Stimulated activated CD4-positive, alpha-beta T cell treated with anti-CD3 and anti-CD28 coated beads, Interleukin-1b, Interleukin-23, amount 100 ng/mL, for 48 hours (primary cell): ENCODE measurements at places on chromosomes 7 and 10.

DNA sequence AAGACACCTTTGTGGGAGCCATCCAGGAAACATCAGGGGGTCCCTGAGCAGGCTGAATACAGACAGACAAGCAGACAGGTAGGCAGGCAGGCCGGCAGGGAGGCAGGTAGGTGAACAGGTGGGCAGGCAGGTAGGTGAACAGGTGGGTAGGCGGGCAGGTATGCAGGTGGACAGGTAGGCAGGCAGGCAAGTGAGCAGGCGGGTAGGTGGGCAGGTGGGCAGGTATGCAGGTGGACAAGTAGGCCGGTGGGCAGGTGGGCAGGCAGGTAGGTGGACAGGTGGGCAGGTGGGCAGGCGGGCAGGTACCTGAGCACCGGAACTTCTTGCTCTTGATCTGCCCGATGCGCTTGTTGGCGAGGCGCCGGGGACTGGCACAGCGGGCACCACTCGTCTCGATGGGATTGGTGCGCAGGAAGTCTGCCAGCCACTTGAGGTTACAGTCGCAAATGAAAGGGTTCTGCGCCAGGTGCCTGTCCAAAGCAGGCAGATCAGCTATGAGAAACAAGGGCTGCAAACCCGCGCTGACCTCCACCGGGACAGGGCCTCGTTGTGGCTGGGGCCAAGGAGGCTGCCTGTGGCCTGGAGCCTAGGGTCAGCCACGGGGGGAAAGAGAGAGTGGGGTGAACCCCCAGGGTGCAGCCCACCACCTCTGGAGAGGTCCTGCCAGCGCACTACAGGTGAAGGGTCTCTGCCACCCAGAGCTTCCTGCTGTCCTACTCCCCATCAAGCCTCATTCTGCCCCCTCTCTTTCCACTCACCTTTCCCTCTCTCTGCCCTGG is 136.9 kb downstream of the SLIT1 start:
- DNase-seq: no peak

GRCh38 chr7:138074121-138074520 is 2.1 kb upstream of the AKR1D1 start:
- no peak for DNase-seq

DNA sequence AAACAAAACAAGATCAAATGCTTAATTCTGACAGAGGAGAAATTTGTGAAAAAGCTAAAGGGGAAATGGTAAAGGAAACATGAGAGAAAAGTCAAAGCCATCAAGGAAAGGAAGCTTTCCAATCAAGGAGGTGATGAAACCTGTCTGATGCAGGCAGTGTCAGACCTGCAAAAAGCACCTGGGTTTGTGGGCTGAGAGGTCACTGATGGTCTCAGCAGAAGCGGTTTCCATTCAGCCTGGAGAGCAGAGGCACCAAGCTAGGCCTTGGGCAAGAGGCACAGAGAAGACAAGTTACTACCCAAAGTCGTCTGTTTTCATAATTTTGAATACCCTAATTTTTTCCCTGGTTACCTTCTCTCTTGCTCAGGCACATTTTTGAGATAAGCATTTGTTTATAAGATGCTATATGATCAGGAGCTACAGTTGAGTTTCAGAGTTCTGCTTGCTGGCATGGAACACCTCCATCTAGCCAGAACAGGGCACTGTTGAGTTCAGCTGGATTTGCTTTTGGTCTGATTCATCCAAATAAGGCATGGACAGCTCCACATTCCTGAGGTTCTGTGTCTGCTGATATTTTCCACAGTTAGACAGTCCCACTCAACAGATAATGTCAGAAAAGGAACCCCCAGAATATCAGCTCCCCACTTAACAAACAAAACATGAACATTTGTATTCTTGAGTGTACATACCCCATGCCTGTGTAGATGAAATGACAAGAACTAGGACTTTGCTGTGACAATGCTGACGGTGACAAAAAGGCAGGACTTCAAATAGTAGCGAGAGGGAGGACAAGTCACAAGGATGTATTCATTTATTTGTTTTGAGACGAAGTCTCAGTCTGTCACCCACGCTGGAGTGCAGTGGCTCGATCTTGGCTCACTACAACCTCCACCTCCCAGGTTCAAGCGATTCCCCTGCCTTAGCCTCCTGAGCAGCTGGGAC is 4.9 kb upstream of the PPIA start:
- DNase-seq: no peak

DNA sequence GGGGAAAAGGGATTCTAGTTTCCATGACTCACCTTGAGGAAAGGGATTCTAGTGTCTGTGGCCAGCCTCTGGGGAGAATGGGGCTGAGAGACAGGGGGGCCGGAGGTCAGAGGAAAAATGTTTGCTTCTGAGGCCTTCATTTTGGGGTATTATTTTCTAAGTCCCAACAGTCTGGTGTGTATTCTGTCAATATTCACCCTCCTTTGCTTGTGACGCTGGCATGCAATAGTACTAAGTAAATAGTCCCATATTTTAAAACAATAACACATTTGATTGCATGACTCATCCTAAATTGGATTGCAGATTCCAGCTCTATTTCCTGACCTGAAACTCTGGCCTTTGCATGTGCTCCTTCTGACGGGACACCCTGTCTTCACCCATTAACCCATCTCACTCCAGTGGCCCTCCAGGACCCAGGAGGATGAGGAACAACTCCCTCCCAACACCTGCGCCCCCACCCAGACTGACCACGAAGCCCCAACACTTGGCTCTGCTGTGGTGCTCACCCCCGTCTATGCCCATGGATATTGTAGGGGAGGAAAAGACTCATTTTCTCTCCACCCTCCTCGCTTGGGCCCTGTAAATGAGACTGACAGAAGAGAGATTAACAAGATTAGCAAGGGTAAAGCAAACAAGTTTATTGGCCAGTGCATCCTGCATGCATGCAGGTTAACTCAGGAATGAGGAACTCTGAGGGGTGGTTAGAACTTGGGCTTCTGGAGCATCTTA is 495.6 kb upstream of the KLF6 start:
- DNase-seq: no peak

- DNase-seq: no peak
These were observed 944 bp downstream of the AVL9 start for GRCh38 chr7:32496052-32496813.

- DNase-seq: peak; percentile 84
These were observed 96.4 kb upstream of the MDFIC start for GRCh38 chr7:114825423-114825951.

GRCh38 chr7:22882106-22882505 is 59.5 kb upstream of the TOMM7 start:
- no peak for DNase-seq

- DNase-seq: no peak
These were observed 97.0 kb downstream of the PFKFB3 start for GRCh38 chr10:6299743-6300105.

DNA sequence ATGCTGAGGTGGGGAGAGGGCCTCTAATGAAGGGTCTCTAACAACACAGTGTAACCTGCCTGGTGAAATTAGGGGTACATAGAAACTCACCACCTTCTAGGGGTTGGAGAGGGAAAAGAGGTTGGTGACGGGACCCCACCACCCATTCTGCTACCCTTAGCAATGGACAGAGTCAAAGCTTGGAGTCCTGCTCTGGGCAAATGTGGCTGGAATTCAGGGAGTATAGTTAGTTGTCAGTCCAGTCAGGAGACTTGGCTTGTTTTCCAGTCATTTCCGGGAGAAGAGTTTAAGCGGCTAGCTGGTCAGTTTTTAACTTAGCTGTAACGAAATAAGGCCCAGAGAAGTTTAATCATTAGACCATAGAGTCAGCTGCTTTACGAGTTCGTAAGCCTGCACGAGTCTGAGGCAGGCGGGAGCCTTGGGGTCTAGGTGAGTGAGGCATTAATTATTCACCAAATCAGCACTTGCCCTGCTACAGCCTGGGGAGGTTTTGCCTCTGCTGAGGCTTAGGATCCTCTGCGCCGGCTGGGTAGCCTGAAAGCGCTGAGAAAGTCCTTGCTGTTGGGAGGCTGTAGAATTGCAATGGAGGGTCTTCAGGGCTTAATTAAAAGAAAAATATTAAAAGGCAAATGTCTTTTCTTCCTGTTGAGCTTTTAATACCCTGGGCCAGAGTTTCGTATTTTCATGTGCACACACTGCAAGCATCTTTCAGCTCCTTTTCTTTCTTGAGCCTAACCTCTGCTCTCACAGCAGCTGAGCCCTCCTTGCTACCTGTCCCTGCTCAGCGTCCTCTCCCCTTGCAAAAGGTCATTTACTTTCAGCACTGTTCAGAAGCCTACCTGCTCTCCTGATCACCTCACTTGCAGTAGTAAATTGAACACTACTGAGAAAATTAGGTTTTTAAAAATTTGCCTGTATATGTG is 1.5 kb upstream of the LAMB1 start:
- no peak for DNase-seq

DNA sequence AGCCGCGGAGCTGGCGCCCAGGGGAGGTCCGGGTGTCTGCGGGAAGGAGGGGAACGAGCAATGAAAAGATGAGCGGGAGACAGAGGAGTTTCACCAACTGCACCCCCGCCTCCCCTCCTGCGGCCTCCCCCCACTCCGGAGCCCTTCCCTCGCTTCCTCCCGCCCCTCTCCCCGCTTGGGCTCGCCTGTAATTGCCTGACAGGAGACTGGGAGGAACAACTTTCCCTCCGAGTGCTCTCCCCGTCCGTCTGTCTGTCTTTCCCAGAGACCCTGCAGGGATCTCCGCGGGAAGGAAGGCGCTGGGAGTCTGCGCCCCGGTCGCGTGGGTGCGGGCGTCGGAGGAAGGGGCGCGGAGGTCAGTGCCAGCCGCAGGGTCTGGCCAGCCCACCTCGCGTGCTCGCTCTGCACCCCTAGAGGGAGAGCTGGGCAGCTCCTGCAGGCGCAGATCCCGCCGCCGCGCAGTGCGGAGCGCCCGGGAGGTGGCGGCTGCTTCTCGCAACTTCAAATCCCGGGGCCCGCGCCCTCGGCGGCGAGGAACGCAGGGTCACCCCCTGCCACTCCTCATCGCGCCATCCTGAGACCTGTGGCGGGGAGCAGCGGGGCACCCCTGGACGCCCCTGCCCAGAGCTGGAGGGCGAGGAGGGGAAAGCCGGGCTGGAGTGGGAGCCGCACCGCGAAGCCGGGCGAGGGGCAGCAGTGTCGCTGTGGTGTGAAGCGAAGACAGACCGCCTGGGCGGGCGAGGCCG is 511 bp upstream of the NRP1 start:
- DNase-seq: peak; percentile 38

DNA sequence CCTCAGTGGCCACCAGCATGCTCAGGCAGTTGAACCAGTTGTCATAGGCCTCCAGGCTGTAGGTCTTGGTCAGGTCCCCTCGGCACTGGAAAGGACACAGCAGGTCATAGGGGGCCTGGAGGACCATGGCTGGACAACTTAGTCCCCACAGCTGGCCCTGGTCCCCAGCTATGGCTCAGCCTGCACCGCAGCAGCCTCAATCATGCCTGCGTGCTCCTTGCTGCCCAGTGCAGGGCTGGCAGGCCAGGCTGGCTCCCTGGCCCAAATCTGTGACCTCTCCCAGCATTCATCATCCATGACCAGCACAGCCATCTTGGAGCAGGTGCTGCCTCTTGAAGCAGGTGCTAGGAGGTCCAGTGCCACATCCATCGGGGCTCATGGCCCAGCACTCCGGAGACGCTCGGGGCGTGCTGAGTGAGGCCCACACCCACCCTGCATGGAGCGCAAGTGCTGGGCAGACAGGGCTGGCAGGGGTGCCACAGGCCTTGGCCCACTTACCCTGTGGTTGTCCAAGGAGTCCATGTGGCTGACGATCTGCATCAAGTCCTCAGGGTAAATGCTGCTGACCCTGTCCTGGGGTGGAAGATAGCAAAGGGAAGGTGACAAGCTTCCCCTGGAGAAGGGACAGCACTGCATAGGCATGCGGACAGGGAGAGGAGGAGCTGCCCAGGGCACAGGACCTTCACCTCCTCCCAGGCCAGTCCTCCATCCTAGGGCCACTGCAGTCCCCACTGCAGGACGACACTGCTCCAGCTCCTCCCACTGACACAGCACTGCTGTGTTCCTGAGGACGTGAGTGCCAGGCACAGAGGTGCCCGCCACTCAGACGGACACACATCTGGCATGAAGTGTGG is 61.7 kb downstream of the CSGALNACT2 start:
- DNase-seq: no peak

GRCh38 chr7:98779800-98780587 is 89.8 kb downstream of the TMEM130 start:
- DNase-seq: no peak

- DNase-seq: peak; percentile 45
These were observed 745 bp downstream of the YWHAG start for GRCh38 chr7:76358011-76358480.

DNA sequence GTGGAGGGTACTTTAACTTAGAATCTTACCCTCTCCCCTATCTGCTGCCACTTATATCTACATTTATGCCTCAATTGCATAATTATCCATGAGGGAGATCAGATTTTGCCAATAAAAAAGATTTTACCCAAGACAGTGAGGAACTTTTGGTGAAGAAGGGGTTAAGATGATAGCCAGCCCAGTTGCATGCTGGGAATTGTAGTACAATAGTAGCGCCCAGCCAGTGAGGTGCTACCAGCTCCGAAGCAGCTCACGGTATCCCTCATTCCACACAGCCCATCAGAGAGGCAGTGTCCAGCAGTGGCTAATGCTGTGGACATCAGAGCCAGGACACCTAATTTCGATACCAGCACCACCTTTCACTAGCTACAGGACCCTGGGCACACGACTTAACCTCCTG is 5.9 kb upstream of the LGI1 start:
- DNase-seq: no peak

- DNase-seq: peak; percentile 5
These were observed 93.5 kb downstream of the SND1 start for GRCh38 chr7:127745445-127745844.

- DNase-seq: no peak
These were observed 168.8 kb downstream of the TMEM26 start for GRCh38 chr10:61284222-61284890.

DNA sequence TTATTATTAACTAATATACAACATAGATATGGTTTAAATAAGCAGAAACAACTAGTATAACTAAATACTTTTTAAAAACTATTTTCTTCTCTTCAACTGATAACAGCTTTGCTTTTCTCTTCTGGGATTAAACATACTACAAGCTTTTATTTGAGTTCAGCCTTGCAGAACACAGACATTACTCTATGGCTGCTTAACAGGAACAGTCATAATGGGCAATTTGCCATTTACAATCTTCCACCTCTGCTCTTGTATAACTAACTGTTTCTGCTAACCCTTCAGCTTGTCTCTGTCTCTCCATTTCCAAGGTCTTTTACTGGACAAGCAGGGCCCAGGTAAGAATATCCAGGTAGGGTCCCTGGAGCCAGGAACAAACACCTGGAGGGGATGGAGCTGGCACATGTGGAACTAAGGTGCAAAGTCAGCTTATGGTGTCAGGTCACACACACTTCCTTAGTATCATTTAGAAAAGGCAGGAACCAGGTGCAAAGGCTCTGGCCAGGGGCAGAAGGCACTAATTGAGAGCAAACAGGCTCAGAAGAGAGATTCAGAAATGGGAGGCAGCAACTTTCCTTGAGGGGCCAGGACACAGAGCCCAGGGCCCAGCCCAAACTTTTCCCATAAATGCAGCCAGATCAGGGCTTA is 93.1 kb downstream of the STRA8 start:
- DNase-seq: no peak

GRCh38 chr7:120370954-120371353 is 98.0 kb downstream of the KCND2 start:
- DNase-seq: no peak

DNA sequence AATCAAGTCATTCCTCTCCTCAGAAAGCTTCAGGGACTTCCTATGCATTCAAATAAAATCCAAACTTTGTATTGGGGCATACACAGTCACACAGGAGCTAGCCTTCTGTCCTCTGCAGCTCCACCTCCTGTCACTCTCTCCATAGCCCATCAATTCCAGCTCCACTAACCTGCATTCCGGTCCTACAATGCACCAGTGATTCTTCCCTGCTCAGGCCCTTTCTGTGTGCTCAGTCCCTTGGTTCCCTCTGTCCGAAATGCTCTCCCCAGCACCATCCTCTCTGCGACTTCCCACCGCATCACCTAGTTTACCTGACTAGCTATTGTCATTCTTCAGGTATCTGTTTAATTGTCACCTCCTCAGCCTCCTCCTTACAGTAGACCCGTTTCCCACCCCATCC is 26.4 kb upstream of the YAE1 start:
- no peak for DNase-seq
